ENCODE measurements at places on chromosomes 7 and 10. TPM values are rescaled to one million over a fixed set of nuclear protein-coding genes. Genes with fewer than 3 reads are reported as not detected.

The POMZP3 gene
- total RNA-seq, result 8.9 TPM

The RAMP3 gene
- not detected for total RNA-seq

The SPAG6 gene
- total RNA-seq, result not detected

The ANKRD61 gene
- 0.42 TPM for total RNA-seq

- H3K27me3 ChIP-seq, result no peaks in the 10 kb centered on the region
- DNase-seq, result no peak
- H3K27ac ChIP-seq, result no peak overlapping the region
- no peak overlapping the region for H3K4me3 ChIP-seq
- H3K36me3 ChIP-seq, result no peaks in the 10 kb centered on the region
- no peaks in the 10 kb centered on the region for H3K4me1 ChIP-seq
Measured at GRCh38 chr10:42876945-42877344, 94.3 kb downstream of the BMS1 start.

- no peaks in the 10 kb centered on the region for H3K36me3 ChIP-seq
- no peaks in the 10 kb centered on the region for H3K4me1 ChIP-seq
Measured at GRCh38 chr7:110891197-110891596, 199.7 kb upstream of the LRRN3 start.

GRCh38 chr7:96691702-96692101, 17.9 kb downstream of the SEM1 start:
- H3K4me1 ChIP-seq, result no peaks in the 10 kb centered on the region
- no peaks in the 10 kb centered on the region for H3K27me3 ChIP-seq
- H3K36me3 ChIP-seq, result peaks cover 19% of the 10 kb centered on the region
- H3K4me3 ChIP-seq, result no peak overlapping the region

DNA sequence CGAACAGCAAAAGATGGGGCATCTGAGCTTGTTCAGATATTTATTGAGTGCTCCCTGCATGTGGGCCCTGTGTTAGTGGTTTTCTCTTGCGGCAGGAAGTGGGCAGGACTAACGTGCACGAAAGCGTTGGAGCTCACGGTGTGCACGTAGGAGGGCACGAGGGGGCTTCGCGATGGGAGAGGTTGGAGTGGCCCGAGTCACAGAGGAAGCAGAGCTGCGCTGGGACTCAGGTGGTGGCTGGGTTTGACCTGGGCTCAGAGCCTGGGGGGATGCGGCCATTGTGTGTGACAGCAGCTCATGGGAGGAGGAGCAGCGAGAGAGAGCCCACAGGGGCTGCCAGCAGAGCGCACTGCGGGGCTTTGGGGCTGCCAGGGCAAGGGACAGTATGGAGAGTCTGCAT, 7.7 kb downstream of the ZSCAN25 start:
- peaks cover 2% of the 10 kb centered on the region for H3K4me1 ChIP-seq
- no peak for DNase-seq
- H3K4me3 ChIP-seq, result no peak overlapping the region
- no peak overlapping the region for H3K27ac ChIP-seq
- no peaks in the 10 kb centered on the region for H3K27me3 ChIP-seq
- H3K36me3 ChIP-seq, result peaks cover 94% of the 10 kb centered on the region

GRCh38 chr10:3850999-3851937, 66.3 kb upstream of the KLF6 start:
- peak overlapping the region; percentile 98 for H3K27ac ChIP-seq
- no peaks in the 10 kb centered on the region for H3K27me3 ChIP-seq
- DNase-seq, result peak; percentile 72
- no peaks in the 10 kb centered on the region for H3K36me3 ChIP-seq

DNA sequence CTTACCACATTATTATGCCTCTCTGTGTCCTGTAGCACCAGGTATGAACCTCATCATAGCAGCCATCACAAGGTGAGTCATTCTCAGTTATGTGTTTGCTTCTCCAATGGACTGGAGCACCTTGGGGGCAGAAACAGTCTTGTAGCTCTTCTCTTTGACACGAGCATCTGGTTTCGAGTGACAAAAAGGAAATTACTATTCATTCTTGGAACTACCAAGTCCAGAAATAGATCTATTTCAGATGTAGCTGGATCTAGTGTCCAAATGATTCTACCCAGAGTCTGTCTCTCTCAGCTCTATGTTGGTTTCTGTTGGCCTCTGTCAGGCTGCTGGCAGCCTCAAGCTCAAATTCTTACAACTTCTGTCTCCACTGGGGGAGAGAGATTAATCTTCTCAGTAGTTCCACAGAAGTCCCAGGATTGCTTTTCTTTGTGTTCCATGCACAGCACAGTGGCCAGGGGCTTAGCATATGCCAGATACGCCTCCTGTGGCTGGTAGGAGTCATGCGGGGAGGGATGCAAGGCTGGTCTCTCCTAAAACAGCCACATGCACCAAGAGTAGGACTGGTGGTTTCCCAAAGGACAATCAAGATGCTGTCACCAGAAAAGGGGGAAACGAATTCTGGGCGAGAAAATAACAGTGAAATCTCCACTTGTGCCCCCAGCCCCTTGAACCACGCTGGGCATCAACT, 37.2 kb upstream of the PAPSS2 start:
- DNase-seq, result no peak
- no peaks in the 10 kb centered on the region for H3K36me3 ChIP-seq
- no peak overlapping the region for H3K27ac ChIP-seq

DNA sequence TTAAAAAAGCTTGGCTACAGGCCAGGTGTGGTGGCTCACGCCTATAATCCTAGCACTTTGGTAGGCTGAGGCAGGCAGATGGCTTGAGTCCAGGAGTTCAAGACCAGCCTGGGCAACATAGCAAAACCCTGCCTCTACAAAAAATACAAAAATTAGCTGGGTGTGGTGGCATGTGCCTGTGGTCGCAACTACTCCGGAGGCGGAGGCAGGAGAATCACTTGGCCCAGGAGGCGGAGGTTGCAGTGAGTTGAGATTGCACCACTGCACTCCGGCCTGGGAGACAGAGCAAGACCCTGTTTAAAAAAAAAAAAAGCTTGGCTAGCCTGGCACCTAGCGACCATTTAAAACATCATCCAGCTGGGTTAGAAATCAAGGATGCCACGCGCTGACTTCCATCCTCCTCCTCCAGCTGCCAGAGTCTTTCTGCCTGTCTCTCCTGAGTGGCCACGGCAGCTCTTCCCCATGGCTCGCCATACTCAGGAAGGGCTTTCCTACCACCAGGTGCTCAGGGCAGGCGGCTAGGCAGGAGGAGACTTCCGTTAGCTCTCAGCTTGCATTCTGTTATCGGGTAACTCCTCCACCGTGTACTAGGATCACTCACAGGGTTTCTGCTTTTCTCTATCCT, 45.0 kb downstream of the DENND2A start:
- peak; percentile 35 for DNase-seq
- peaks cover 14% of the 10 kb centered on the region for H3K4me1 ChIP-seq
- H3K4me3 ChIP-seq, result no peak overlapping the region

GRCh38 chr7:28070297-28071055, 110.1 kb downstream of the JAZF1 start:
- no peak for DNase-seq
- H3K4me1 ChIP-seq, result peaks cover 5% of the 10 kb centered on the region
- H3K36me3 ChIP-seq, result no peaks in the 10 kb centered on the region
- no peak overlapping the region for H3K27ac ChIP-seq
- H3K4me3 ChIP-seq, result no peak overlapping the region

DNA sequence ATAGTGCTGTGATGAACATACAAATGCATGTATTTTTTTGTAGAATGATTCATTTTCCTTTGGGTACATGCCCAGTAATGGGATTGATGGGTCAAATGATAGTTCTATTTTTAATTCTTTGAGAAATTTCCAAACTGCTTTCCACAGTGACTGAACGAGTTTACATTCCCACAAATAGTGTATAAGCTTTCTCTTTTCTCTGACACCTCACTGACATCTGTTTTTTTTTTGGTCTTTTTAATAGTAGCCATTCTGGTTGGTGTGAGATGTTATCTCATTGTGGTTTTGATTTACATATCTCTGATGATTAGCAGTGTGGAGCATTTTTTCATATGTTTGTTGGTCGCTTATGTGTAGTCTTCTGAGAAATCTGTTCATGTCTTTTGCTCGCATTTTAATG, 195.0 kb upstream of the AGK start:
- H3K4me3 ChIP-seq, result no peak overlapping the region
- H3K4me1 ChIP-seq, result peaks cover 25% of the 10 kb centered on the region
- peak; percentile 63 for DNase-seq

DNA sequence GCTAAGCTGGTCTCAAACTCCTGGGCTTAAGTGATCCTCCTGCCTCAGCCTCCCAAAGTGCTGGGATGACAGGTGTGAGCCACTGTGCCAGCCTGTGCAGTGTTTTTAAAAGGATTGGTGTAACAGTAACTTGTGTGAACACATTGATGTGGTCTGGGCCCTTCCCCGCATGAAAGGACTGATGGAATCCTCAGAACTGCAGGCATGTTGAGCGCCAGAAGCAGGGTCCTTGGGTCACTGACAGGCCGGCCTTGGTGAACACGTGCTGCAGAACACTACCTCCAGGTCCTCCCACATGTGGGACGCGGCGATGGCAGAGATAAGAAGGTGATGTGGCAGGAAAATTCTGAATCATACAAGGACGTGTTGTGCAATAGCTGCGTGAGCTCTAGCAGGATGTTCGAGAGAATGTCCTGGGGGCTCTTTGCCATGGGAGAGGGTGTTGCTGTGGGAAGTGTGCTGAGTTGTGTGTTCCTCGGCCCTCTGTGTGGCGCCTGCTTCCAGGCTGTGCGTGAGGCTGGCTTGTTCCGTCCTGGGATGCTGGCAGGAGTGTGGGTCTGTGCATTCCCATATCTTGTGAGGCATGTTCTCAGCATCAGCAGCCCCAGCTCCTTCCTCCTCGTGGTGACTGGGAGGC, 68.2 kb downstream of the DNAJB6 start:
- no peaks in the 10 kb centered on the region for H3K27me3 ChIP-seq
- H3K27ac ChIP-seq, result peak overlapping the region; percentile 84
- no peak overlapping the region for H3K4me3 ChIP-seq
- peaks cover 5% of the 10 kb centered on the region for H3K36me3 ChIP-seq

GRCh38 chr7:1254281-1255079, 21.8 kb downstream of the UNCX start:
- H3K4me1 ChIP-seq, result no peaks in the 10 kb centered on the region
- H3K36me3 ChIP-seq, result no peaks in the 10 kb centered on the region
- no peak overlapping the region for H3K4me3 ChIP-seq
- H3K27me3 ChIP-seq, result peaks cover 66% of the 10 kb centered on the region
- no peak overlapping the region for H3K27ac ChIP-seq

DNA sequence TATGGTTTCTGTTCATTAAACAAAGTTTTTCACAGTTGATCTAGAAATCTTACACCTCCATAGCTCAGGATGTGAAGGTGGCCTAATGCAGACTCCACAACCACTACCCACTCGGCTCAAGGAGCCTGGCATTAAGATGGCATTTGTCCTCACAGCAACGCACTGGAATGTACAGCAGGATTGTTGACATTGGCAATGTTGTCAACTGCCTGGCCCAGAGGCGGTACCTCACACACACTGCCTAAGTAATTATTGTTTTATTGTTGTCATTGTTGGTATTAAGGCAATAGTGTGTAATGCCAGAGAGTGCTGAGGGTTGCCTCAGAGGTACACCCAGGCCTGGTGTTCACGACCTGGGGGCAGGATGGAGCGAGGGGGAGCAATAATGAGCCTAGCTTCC, 38.3 kb downstream of the LRRC18 start:
- DNase-seq, result peak; percentile 11
- H3K27ac ChIP-seq, result no peak overlapping the region
- H3K36me3 ChIP-seq, result no peaks in the 10 kb centered on the region
- H3K4me1 ChIP-seq, result no peaks in the 10 kb centered on the region
- H3K27me3 ChIP-seq, result peaks cover 28% of the 10 kb centered on the region

- DNase-seq, result no peak
- H3K4me3 ChIP-seq, result no peak overlapping the region
- no peaks in the 10 kb centered on the region for H3K27me3 ChIP-seq
- no peaks in the 10 kb centered on the region for H3K36me3 ChIP-seq
- no peaks in the 10 kb centered on the region for H3K4me1 ChIP-seq
Measured at GRCh38 chr7:60706-61105, 131.7 kb upstream of the FAM20C start.

GRCh38 chr7:142516038-142516501, 233.2 kb upstream of the PRSS1 start:
- no peak overlapping the region for H3K4me3 ChIP-seq
- H3K27ac ChIP-seq, result no peak overlapping the region
- peaks cover 20% of the 10 kb centered on the region for H3K4me1 ChIP-seq
- H3K36me3 ChIP-seq, result no peaks in the 10 kb centered on the region
- DNase-seq, result peak; percentile 81

DNA sequence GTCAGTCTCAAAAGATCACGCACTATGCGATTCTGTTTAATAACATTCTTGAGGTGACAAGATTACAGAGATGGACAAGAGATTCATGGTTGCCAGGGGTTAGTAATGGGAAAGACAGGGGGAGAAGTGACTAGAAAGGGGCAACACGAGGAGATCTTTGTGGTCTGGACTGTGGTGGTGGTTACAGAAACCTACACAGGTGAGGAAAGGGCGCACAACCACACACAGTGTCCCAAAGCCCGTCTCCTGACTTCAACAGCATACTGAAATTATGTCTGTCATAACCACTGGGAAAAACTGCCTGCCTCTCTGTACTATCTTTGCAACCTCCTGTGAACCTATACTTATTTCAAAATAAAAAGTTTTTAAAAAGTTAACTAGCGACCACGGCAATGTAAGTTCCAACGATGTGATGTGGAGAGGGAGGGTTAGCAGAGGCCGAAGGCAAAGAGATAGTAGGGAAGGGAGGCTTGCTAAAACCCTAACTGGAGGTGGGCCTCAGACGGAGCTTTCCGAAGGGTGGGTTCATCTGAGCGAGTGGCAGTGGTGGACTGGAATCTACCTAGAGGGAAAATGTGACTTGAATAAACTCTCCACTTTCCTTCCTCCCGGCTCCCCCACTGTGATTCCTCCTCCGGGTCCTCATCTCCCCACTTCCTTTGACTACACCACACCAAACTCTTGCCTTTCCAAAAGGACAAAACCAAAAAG, 43.7 kb downstream of the GNA12 start:
- no peak overlapping the region for H3K4me3 ChIP-seq
- no peak for DNase-seq
- peaks cover 34% of the 10 kb centered on the region for H3K4me1 ChIP-seq
- no peak overlapping the region for H3K27ac ChIP-seq
